ENCODE measurements at places on chromosomes 1 and 21. TPM values are rescaled to one million over a fixed set of nuclear protein-coding genes. Genes with fewer than 3 reads are reported as not detected.

- DNase-seq: peak; percentile 37
These were observed 23.5 kb downstream of the ANGPTL1 start for GRCh38 chr1:178847396-178847849.

DNA sequence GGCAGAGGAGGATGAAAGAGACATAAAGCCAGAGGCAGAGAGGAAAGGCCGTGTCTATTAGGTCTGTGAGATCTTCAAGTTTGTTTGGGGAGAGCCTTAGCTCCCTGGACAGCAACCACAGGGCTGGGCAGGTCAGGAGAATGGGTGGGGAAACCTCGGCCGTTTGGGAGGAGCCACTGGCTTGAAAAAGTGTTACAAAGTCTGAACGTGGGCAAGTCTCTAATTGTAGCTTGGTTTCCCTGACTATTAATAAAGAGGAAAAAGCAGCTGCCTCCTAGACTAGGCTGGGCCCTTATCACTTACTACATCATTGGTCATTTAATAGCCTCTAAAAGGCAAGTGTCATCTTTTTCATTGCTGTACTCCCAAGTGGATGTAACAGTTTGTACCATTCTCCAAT, at the start of gene CCDC17:
Gene CCDC17, minus strand, starts transcription at position 83 of the 400 bp plus-strand sequence. CDS start 145 bp downstream, outside the sequence.
- DNase-seq: no peak

- peak; percentile 61 for DNase-seq
These were observed 11.0 kb downstream of the YIPF1 start for GRCh38 chr1:53878492-53879105.

DNA sequence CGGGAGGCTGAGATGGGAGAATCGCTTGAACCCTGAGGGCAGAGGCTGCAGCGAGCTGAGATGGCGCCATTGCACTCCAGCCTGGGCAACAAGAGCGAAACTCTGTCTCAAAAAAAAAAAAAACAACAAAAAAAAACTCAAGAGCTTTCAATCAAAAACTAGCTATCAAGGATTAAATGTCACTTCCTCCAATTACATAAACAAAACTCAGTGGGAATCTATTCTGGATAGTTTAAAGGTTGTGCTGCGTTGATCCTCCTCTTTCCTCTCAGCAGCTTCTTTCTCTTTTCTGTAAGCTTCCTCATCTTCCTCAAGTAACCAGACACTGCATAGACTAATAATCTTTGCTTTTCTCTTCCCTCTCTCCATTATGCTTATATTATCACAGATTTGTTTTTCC, 20.7 kb downstream of the EIF4G3 start:
- no peak for DNase-seq

- no peak for DNase-seq
These were observed 22.3 kb downstream of the NOL9 start for GRCh38 chr1:6531996-6532395.

- DNase-seq: no peak
These were observed 43.3 kb upstream of the DIRAS3 start for GRCh38 chr1:68093737-68094136.

The TIAM1 gene
- total RNA-seq: 0.64 TPM

The HTR6 gene
- total RNA-seq: 0.13 TPM

- peak; percentile 70 for DNase-seq
These were observed 9.6 kb downstream of the PROK1 start for GRCh38 chr1:110460253-110461220.

The LCE2A gene
- not detected for total RNA-seq

DNA sequence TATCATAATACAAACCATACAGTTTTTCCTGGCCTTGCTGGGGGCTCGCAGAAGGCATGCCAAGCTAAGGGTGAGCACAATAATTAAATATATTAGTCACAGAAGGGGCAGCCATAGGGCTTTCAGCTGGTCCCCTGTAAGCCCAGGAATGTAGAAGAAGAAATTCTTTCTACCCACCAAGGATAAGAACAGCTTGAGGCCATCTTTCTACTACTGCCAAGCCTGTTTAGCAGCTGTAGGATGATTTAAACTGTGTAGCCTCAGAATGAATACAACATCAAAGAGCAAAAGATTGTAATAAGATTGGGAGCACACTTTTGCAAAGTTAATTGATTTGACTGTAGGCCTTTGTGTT, 171.5 kb downstream of the LRRC7 start:
- no peak for DNase-seq

- DNase-seq: no peak
These were observed 95.9 kb downstream of the EPHB2 start for GRCh38 chr1:22806584-22806983.

The LCK gene
- total RNA-seq: under 0.01 TPM

The OR2L8 gene
- total RNA-seq: not detected

- DNase-seq: no peak
These were observed 36.9 kb upstream of the CD2 start for GRCh38 chr1:116717318-116717717.

The PTPRC gene
- not detected for total RNA-seq

DNA sequence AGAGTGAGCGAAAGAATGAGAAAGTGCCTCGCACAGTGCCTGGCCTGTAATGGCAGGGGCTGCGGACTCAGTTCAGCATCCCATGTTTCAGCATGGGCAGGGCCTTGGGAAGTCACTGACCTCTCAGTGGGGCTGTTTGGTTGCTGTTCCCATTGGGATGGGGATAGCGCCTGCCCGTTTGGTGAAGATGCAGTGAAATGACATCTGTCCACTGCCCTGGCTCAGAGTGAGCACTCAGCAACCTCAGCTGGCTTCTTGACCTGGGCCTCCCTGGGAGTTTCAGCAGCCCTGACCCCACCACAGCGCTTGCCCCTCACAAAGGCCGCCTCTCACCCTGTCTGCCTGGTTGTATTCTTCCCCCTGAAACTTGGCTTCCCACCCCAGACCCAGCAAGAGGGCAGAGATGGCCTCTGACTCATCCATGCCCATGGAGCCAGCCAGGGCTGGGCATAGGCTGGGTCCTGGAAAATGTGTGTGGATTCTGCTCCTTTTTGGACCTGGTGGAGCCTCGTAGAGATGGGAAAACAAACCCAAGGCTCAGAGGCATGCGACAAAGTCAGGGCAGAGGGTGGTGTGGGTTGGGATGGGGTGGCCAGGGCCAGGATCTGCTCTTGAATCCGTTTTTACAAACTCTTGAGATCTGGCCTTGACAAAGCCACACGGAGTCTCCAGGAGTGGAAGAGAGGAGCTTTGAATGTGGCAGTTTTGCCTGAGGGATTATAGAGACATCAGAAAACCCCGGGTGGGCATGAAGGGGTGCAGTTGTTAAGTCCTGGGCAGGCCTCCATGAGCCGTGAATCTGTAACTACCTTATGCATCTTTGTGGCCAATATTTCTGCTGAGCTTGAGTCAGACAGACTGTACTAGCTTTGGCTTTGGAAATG, 1.2 kb downstream of the XKR8 start:
- DNase-seq: no peak

- DNase-seq: no peak
These were observed at the start of gene OR10R2 for GRCh38 chr1:158471920-158472319. TSS of gene OR10R2 (plus strand) at chr1:158472220. CDS start at chr1:158472326, 106 bp downstream.

GRCh38 chr1:218068241-218068640, 216.9 kb upstream of the RRP15 start:
- no peak for DNase-seq

All from dermis microvascular lymphatic vessel endothelial cell (primary cell).